ENCODE measurements at places on chromosomes 1 and 21.
A peak's percentile ranks its signal among the peaks of the same experiment; 100 is the strongest.

DNA sequence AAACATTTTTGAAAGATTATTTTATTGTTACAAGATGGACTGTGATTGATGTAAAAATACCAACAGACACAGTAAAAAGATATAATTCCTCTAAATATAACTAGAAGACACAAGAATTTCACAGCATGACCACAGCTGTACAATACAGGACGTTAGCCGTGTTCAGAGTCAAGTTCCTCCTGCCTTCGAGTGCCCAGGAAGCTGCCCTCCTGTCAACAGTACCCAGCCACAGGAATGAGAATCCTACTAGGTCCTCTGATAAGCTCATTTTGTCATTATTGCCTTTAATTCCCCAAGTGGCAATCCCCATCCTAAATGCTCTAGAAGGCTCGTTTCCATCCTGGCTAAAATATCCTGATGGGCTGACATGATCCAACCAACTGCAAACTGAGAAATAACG lies 16.4 kb upstream of the CAPN2 start:
- no peak for DNase-seq

DNA sequence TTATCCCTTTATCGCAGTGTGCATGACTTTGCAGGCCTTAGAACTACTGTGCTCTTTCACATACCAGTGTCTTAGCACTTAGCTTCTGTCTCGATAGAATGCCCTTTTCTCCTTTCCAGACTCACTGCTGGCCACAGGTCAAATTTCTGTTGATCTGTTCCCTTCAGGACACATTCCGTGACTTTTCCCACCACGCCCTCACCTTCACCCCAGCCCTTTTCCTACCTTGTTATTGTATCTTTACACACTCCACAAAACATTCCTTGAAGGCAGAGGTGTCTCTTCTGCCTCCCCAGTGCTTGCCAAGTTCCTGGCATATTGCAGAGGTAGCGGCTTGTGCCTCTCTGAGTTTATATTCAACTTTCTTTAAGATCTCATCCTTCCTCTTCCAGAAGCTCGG lies 3.7 kb upstream of the IGSF9 start:
- no peak for DNase-seq

GRCh38 chr1:22331618-22332423 lies 119.8 kb upstream of the ZBTB40 start:
- peak; percentile 48 for DNase-seq

DNA sequence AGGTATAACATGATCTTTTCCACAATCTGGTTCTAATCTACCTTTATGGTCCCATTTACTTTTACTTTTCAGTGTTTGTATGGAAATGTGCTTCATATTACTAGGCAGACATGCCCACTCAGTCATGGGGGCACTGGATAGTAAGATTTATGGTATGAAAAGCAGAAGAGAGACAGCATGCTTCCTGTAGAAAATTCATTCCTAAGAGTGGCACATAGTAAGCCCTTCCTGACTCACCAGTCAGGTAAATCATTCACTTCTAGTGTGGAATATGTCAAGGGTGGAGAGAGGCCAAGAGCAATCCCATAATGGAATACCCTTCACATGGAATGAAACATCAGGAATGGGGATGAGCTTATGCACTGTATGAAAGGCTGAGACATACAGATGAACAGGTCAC lies 49.5 kb upstream of the BCL10 start:
- DNase-seq: no peak

GRCh38 chr1:67599085-67599484 lies 85.9 kb upstream of the GADD45A start:
- no peak for DNase-seq

- no peak for DNase-seq
Measured at GRCh38 chr1:201335174-201335870, 42.2 kb downstream of the TNNT2 start.

DNA sequence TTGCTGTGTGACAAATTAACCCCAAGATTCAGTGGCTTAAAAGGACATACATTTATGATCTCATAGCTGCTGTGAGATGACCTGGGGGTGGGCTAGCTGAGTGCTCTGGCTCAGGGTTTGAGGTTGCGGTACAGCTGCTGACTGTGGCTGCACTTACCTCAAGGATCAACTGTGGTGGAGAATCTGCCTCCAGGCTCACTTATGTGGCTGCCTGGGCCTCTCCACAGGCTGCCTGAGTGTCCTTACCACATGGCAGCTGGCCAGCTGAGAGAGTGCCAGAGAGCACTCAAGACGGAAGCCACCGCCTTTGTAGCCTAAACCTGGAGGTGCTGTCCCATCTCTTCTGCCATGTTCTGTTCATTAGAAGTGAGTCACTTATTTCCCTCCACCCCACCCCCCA lies 5.7 kb downstream of the LRRC71 start:
- DNase-seq: no peak

- no peak for DNase-seq
Measured at GRCh38 chr1:3036447-3037280, 15.4 kb downstream of the ACTRT2 start.

GRCh38 chr1:93807311-93807930 lies 71.6 kb downstream of the DNTTIP2 start:
- DNase-seq: no peak

DNA sequence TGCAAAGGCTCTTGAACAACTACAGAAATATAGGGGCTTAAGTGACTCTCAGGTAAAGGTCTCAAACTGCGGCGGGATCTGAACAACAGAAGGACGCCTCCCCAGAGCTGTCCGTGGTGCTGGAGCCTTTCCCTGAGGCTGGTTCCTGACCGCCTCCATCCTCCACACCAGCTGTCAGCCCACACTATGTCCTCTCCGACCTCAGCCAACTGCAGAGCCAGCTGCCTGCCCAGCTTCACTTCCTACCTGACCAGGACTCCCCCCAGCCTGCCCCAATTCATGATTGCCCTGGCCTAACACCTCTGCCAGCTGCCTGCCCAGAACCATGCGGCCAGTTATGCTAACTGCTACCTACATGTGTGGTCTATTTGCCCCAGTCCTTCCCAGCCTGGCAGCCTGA lies 63.6 kb upstream of the ZC3H12A start:
- DNase-seq: no peak

- no peak for DNase-seq
Measured at GRCh38 chr1:7250176-7250575, 464.9 kb downstream of the CAMTA1 start.

- DNase-seq: no peak
Measured at GRCh38 chr1:182520736-182521135, 68.3 kb downstream of the RNASEL start.

DNA sequence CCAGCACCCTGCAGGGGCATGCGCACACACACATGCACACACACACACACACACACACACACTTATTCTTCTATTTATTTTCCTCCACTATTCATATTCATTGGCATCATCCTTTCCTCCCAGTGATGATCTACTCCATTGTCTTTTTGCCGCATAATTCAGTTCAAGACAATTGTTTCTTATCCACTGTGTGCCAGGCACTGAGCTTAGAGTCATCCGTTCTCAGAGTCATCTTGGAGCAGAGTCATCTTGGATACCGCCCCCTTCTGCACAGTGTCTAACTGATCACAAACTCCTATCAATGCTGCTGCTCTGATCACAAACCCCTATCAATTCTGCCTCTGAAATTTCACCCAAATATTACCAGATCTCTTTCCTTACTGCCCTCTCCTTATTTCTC lies 102.8 kb upstream of the PROX1 start:
- DNase-seq: no peak

GRCh38 chr1:91798740-91799139 lies 87.2 kb downstream of the TGFBR3 start:
- DNase-seq: no peak

- DNase-seq: no peak
Measured at GRCh38 chr1:159023723-159024122, 14.0 kb downstream of the IFI16 start.

- DNase-seq: no peak
Measured at GRCh38 chr1:33372677-33373076, 51.8 kb upstream of the A3GALT2 start.

- DNase-seq: no peak
Measured at GRCh38 chr1:49181033-49181432, 404.3 kb upstream of the BEND5 start.

DNA sequence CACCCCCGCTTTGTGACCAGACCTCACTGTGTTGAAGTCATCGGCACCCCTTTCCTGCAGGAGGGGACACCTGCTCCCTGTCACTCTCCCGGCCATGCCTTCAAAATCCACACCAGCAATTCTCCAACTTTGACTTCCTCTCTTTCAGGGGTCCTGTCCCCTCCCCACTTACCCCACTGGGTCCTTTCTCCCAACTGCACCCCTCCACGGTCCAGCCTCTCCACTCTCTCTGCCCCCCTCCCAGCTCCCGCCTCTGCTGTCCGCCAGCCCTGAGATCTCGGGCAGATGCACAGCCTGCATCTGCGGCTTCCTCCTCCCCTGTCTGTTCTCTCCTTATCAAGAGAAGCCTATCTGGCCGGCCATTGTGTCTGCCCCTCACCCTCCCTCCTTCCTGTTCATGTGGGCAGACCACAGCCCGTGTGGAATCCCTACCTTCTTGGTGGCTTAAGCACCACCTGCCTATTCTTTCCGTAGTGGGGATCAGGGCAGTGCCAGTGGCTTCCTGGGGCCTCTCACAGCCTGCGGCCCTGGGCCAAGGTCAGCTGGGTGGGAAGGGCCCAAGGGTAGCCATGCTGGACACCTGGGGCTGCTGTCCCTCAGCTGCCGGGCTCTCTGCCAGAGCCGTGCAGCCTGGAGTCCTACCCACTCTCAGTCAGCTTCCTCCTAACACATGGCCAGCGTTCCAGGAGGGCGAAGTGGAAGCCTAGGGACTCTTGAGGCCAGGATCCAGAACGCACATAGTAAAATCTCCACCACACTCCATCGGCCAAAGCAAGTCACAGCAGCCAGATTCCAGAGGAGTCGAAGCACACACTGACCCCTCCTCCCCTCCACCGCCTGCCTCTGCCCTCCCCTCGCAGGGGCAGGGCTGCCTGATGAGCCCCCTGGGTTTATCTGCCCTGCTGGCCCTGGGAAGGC lies 5.1 kb upstream of the HES4 start:
- DNase-seq: peak; percentile 42

DNA sequence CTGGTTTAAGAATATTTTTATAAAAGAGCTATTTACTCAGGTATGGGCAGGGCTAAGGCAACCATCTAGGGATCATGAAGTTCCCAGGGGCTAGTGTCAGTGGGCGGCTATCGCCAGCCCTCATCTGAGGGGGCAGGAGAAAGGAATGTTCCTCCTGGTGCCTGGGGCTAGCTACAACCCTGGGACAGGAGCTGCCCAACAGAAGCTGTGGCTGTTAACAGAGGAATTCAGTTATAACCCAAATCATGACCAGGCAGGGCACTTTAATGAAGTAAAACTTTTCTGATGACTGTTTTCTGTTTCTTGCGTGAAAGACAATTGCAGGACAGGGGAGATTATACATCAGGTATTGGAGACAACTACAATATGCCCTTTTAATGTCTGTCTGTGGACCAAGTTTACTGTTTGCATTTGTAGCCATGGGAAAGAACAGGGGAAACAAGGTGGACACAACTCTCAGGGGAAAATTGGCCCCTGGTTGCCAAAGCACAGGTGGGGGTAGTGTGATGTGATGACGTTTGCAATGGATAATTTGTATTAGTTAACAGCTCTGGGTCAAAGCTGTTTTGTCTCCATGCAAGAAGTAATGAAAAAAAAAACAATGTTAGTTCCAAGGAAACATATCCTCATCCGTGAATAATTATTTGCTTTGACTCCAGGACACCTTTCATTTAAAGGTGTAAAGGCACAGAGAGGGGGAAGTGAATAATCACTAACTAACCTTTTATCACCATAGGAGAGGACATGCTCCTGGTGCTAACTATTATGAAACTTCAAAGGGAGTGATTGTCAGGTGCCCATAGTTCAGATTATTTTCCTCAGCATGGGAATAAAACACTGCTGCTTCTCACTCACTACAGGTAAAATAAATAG lies 105.2 kb downstream of the TSEN15 start:
- DNase-seq: no peak

GRCh38 chr1:20626098-20626427 lies 7.2 kb upstream of the PINK1 start:
- DNase-seq: no peak

DNA sequence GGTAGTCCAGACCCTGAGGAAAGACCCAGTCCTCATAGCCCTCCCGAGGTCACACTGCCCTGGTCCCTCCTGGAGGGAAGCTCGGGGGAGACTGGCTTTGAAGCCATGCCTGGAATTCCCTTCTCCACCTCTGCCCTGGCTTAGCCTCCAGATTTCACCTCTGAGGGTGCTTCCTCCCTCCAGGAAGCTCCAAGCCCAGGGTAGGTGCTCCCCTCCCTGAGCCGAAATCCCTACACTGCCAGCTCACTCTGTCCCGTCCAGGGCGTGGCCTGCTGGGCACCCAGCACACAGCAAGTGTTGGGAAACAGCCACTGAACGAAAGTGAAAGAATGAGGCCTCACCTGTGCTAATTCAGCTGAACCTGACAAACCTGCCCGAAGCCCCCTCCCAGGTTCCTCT lies 6.0 kb upstream of the TNFRSF25 start:
- no peak for DNase-seq
